RPMI7951 (cell line): ENCODE measurements at places on chromosomes 12 and 14. TPM values are rescaled to one million over a fixed set of nuclear protein-coding genes. Genes with fewer than 3 reads are reported as not detected.

The ENDOU gene
- 0.24 TPM in 1 of 2 replicates, not detected in the other for total RNA-seq

The DHRS4L2 gene
- total RNA-seq = 15.9 and 16.5 TPM in 2 replicates

The ESPL1 gene
- total RNA-seq = 11.3 and 12.6 TPM in 2 replicates

The ZFHX2 gene
- not detected in 2 replicates for total RNA-seq

The KNTC1 gene
- 45.2 and 57.9 TPM in 2 replicates for total RNA-seq

The TAS2R43 gene
- total RNA-seq = 0.36 and 0.39 TPM in 2 replicates

The STRAP gene
- 92.0 and 111 TPM in 2 replicates for total RNA-seq

The LRTM2 gene
- total RNA-seq = not detected in 2 replicates

The MRPL52 gene
- 93.9 and 100 TPM in 2 replicates for total RNA-seq

The LRCOL1 gene
- not detected in 2 replicates for total RNA-seq

The HNF1A gene
- total RNA-seq = not detected in 2 replicates

The CPNE6 gene
- total RNA-seq = not detected in 2 replicates

The FAIM2 gene
- total RNA-seq = 0.98 and 1.2 TPM in 2 replicates

The RNF31 gene
- 28.5 and 37.8 TPM in 2 replicates for total RNA-seq

The ANO4 gene
- total RNA-seq = 0.48 and 1.1 TPM in 2 replicates

The AMHR2 gene
- not detected in 2 replicates for total RNA-seq

The AQP2 gene
- total RNA-seq = not detected in 2 replicates
